ENCODE measurements at places on chromosomes 3 and 15.

- no peak for DNase-seq
Measured at GRCh38 chr15:75671730-75672602, 24.3 kb downstream of the SNX33 start.

GRCh38 chr3:125019271-125019670 lies 36.5 kb downstream of the HEG1 start:
- no peak for DNase-seq

- DNase-seq: no peak
Measured at GRCh38 chr15:89116404-89116803, 28.1 kb downstream of the ABHD2 start.

DNA sequence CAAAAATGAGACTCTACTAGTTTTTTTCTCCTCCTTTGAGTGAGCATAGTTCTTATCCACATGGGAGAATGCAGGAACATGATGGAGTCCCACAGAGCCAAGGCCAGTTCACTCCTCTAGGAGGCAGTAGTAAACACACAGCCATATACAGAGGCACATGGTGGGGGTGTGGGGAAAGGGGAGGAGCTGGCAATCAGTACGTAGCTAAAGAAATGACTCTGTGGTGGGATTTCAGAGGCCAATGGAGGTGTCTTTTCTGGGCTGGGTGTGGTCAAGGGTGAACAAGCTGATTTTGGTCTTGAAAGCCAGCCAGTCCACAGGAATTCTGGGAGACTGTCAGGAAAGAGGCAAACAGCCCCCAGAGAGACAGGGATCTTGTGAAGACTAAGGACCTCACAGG lies 6.6 kb upstream of the RAB11A start:
- peak; percentile 38 for DNase-seq

- DNase-seq: no peak
Measured at GRCh38 chr3:165383381-165383780, 187.2 kb upstream of the SLITRK3 start.

DNA sequence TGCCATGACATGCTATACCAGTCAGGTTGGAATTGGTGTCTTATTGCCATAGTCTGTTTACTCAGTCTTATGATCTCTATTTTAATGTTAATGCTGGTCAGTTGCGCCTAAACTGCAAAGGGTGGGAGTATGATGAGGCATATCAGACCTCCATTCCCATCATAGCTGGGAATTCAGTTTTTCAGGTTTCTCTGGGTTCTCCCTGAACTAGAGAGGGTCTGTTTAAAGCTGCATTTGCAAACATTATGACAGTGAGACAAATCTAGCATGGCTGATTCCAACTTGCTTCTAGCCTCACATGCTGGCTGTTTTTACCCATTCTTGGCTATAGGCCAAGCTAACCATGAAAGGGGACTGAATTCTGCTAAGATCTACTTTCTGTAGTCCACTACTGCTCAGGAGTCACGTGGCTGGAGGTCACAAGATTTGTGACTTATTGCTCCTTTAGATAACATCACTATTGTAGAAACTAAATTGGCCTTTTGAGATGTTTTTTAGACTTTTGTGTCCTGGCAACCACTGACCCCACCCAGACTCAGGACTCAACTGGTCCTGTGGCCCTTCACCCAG lies 96.5 kb downstream of the TGFBR2 start:
- DNase-seq: no peak

GRCh38 chr15:61915640-61916039 lies 144.6 kb downstream of the VPS13C start:
- no peak for DNase-seq

DNA sequence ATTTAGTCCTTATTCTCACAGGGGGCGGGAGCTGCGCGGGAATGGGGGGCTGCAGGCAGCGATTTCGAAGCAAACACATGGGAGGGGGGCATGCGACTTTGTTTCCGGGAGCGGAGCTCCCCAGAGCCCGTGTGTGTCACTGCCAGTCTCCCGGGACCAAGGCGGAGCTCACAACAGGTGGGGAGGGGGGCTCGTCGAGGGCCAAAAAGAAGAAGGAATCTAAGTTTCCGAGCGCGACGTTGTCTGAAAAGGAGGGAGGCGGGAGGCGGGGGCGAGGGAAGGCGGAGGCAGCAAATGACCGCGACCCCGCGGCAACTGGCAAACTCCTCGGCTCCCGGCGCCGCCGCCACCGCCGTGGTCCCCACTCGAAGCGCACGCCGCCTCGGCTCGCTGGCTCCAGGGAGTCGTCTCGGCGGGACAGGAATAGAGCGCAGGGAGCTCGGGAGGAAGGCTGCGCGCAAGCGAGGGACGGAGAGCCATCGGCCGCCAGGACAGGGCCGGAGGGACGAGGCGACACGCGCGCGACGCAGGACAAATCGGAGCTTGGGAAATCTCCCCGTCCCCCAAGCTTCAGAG lies 1.4 kb downstream of the FOXP1 start:
- peak; percentile 29 for DNase-seq

DNA sequence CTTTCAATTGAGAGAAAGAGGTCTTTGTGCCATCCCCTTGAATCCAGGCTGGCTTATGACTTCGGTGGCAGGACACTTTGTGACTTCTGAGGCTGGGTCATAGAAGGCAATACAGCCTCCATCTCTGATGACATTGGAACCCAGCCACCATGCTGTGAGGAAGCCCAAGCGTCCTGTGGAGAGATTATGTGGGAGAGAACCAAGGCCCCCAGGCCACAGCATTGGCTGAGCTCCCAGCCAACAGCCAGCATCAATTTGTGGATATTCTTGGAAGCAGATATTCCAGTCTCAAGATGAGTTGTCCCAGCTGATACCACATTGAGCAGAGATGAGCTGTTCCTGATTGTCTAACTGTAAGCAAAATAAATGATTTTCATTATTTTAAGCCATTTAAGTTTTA lies 12.7 kb upstream of the XIRP1 start:
- no peak for DNase-seq

DNA sequence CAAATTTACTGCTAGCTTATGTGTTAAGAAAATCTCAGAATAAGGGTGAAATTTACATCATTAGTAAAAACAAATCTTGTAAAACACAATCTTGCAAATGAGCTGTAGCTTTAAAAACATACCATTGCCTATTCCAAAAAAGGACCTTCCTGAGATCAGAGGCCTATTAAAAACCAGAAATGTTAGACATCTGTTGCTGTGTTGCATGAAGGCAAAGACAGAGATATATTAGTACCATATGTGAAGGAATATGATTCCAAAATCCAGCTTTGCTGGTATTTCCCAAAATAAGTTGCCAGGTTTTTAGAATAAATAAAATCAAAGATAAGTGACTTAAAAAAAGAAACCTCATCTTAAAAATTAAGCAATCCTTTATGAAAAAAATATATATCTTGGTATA lies 504.1 kb upstream of the CDIN1 start:
- no peak for DNase-seq

DNA sequence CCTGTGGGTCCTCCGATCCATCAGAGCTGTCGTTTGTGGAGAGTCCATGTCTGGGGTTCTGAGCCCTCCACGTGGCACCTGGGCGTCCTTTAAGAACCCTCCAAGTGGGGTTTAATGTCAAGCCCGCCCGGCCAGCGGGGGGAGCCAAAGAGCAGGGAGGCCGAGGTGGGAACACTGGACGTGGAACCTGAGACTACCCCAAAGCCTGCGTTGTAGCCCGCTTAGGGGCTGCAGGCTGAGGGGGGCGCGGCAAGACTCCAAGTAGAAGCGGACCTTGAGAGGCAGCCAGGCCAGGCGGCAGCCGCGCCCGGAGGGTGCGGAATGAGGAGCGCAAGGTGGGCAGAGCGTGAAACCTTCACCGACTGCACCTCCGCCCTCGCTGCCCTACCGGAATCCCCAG lies 126.2 kb upstream of the ATP10A start:
- no peak for DNase-seq

Measured in CD4-positive, alpha-beta T cell (primary cell).